ENCODE measurements at places on chromosomes 5 and 9.

DNA sequence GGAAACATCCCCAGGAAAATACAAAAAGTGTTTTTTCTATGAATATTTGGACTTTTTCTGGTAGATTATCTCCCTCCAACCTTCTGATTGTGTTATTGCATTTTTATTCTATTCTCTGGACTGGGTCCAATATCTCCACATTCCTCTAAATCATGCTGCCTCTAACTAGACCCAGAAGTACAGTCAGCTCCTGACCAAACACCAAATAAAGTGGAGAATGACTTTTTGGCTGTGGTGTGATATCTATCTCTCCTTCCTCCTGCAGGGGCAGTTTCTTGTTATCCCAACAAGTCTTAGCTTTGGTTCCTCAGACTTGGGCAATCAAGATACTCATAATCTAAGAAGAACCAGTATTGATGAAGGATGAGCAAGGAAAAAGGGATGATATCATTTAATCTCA is 3.2 kb upstream of the RAI14 start:
- DNase-seq = no peak

DNA sequence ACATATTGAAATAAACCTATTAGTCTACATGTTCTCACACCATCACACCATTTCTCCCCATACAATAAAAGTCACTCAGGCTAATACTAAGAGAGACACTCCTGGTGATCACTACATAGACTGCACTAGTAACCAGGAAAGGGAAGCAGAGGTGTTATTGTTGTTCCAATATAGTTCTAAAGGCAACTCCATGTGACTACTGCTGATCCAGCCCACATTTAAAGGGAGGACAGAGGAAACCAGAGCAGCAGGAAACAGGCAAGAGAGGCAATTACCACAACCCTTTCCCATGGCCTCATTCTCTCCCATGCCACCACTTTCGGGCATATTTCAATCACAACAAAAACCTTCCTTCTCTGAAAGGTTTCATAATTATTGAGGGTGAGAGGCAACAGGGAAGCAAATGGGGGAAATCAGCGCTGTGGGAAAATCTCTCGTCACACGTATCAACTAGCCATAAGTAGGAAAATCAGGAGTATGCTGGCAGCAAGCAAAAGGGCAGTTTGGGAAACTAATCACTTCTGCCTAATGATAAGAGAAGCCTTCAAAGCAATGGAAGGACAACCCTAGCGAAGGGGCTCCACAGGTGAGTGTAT is 1.8 kb downstream of the UBAP2 start:
- no peak for DNase-seq

DNA sequence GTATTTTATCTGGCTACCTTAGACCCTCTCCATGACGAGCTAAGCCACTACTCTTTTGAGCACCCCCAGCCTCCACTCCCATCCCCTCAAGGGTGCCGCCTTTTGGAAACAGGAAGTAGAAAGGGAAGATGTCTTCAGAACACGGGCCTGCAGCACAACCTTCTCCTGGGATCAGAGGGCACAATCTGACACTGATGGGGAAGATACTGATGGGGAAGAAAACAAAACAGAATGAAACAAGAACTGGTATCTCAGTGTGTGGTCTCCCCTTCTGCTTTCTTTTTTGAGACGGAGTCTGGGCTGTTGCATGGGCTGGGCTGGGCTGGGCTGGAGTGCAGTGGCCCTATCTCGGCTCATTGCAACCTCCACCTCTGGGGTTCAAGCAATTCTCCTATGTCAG is 539.7 kb upstream of the DAP start:
- no peak for DNase-seq

DNA sequence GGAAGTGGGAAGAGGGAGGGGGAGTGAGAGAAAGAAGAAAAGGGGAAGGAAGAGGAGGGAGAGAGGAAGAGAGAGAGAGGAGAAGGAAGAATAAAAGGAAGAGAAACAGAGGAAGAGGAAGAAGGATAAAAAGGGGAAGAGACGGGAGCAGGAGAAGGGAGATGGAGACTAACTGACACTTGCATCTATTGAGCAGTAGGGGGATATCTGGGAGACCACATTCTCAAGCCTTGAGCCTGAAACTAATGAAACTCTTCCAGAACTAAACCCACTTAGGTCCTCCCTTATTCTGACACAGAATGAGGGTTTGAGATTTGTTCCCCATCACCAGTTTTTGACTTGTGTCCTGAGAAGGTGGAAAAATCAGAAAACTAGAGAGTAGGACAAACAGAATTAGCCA is 533.3 kb downstream of the CDH12 start:
- DNase-seq = peak; percentile 13

DNA sequence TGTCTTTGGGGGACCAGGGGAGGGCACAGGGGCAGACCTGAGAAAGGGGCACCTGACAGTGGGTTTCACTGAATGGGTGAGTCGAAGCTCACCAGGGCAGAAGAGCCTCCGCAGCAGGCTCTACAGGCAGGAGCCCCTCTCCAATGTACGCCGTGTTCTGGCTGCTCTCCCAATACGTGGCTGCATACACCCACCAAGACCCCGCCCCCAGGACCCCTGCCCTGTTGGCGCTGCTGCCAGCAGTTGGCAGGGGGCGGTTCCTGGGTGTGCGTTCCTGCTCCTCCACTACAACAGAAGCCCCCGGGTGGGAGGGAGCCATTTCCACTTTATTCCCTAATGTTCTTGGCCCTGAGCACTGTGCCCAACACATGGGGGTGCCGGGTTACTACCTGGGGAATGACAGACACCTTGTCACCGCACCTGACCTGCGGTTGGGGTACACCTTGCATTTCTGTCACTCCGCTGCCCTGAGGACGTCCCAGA is 30.3 kb downstream of the SARDH start:
- no peak for DNase-seq

DNA sequence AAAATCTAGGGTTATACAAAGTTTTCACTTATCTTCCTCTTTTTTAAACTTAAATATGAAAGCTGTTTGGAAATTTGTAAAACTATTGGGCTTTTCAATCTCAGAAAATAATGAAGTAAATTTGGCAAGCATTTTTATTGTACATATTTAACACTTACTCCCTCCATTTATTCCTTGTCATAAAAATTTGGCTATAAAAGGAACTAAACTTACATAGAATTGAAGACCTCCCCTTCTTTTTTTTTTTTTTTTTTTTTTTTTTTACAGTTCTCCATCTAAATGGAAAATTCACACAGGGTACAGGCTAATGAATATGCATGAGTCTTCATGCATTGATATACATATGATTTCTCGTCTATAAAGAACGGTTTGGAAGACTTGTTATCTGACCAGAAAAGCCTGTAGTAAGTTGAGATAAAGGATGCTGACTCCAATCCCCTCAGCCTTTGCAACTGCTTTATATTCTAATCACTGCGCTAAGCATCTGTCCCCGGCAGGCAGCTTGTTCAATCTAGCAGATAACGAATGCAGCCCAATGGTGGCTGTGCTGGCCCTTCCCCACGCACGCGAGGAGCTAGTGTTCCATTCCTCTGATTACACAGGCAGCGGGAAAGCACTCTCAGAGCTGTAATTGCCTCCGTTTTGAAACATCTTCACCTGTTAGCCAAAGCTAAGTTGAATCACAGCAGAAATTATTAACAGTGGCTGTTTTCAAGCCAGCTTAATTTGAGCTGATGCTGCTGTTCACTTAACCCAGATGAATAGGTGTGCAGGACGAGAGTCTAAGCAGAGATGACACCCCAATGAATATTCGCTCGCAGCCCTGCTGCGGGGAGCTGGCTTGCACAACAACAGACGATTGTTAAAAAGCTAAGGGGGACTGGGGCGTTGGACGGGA is 453.8 kb upstream of the ZNF608 start:
- peak; percentile 23 for DNase-seq

DNA sequence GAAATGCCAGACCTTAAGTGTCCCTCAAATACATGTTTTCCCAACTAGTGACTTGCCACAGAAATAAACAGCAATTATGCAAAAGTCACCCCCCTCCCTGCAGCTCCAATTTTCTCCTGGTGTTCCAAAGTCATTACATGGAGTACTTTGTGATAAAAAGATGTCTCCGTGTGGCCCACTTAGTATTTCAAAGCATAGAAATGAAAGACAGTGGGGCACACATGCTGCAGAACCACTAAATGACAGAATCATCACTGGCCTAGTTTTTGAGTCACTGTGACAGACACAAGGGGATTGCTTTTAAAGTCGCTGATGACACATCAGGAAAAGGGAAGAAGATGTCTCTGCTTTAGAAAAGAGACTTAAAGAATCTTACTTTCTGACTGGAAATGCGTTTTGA is 323.4 kb downstream of the PSAT1 start:
- DNase-seq = no peak

GRCh38 chr9:116516456-116516855 is 170.6 kb upstream of the TRIM32 start:
- DNase-seq = no peak

DNA sequence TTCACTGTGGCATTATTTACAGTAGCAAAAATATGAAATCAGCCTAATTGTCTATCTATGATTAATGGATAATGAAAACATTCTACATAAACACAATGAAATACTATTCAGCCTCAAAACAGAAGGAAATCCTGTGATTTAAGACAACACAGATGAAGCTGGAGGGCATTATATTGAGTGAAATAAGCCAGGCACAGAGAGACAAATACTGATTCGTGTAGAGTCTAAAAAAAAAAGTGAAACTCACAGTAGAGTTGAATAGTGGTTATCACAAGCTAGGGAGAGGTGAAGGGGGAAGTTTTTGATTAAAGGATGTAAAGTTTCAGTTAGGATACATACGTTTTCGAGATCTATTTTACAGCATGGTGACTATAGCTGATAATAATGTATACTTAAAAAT is 122.2 kb downstream of the ADAMTS6 start:
- DNase-seq = no peak

GRCh38 chr5:150694612-150695011 is 6.2 kb downstream of the RBM22 start:
- no peak for DNase-seq

All from HEK293T (cell line).